ENCODE measurements at places on chromosomes 3 and 15. TPM values are rescaled to one million over a fixed set of nuclear protein-coding genes. Genes with fewer than 3 reads are reported as not detected.

DNA sequence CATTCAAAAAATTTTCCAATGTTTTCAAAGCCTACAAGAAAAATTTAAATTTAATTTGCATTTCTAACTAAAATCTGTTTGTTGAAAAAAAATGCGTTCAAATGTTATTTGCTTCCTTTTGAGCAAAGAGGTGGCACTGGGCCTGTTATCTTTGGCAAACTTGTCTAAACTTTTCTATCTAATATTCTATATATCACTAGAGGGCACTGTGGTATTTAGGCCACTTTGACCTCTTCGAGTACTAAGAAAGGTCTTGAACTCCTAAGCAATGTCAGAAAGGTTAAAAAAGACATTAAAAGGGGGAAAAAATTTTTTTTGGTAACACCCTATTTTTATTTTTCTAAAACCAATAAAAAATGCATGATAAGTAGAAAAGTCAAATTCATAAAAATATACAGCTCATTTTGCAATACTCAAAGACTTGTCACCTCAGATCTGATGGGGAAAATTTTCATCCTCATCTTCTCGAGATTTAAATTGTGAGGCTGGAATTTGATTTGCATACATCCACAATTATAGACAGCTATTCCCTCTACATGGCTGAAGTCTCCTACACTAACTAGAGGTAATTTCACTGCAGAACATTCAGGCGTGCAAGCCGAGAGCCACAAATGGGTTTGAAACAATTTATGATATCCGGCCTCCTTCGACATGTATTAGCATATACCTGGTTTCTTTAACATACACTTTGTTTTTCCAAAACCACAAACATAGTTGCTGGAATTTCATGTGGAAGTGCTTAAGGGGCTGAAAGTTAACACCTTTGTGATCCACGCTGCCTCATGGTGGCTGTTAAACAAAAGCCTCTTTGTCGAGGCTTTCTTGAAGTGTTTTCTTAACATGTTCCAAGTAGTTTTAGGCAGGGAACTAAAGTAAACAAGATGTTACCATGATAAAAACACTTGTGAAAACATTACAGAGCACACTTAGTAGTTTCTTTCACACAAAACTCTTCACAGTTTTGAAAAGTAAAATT, 576.4 kb downstream of the FOXP1 start:
- H3K4me1 ChIP-seq, result peaks cover 60% of the 10 kb centered on the region
- peak overlapping the region; percentile 94 for H3K27ac ChIP-seq
- DNase-seq, result no peak
- H3K4me3 ChIP-seq, result no peak overlapping the region

GRCh38 chr3:42005401-42005800, 43.5 kb upstream of the ULK4 start:
- H3K27me3 ChIP-seq, result no peaks in the 10 kb centered on the region
- H3K4me1 ChIP-seq, result no peaks in the 10 kb centered on the region
- H3K27ac ChIP-seq, result no peak overlapping the region
- no peak overlapping the region for H3K4me3 ChIP-seq
- H3K36me3 ChIP-seq, result no peaks in the 10 kb centered on the region

DNA sequence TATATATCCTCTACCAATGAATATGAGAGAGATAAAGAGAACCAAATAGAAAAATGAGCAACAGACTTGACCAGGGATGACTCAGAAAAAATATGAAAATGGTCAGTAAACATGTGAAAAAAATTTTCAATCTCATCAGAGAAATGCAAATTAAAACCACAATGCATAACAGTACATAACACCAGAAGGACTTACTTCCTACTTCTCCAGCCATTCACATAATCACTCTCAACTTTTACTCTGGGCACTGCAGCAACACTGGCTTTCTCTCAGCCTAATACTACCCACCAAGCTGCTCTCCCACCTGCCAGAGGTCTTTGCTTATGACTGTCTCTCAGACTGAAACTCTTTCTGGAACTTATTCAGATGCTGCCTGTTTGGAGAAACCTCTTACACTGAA, 49.4 kb downstream of the DPH6 start:
- H3K4me3 ChIP-seq, result no peak overlapping the region
- no peaks in the 10 kb centered on the region for H3K36me3 ChIP-seq
- DNase-seq, result no peak
- no peaks in the 10 kb centered on the region for H3K27me3 ChIP-seq

DNA sequence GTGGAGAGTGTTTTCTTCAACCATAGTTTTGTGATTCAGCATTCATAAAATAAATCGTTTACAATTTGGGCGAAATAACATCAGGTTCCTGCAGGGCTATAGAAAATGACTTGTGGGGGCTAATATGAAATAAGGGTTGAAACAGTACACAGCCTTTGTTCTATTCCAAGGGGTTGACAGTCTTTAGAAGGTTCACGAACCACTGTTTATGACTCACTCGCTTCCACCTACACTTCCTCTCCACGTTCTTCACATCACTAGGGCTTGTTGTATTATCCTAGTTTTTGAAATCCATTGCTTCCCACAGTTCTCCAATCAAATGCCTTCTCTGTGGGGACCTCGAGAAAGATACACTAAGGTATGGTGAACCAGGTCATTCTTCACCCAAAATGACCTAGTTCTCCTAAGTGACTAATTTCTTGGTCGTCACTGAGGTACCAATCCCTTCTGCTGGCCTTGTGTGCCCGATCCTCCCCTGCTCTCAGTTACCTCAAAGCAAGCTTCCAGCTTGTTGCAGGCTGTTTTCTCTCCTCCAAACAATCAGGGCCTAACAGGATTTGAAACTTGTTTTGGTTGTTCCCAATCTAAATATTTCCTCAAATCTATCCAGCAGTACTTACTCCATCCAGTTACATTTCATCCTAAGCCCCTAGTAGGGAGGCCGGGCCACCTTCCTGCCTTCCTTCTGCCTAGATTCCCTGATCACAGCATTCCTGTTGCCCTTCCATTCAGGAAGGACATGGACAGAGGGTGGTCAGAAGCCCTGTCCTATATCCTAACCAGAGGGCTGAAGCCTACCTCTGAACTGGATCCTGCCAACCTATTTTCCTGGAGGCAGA, 23.1 kb upstream of the TBL1XR1 start:
- no peaks in the 10 kb centered on the region for H3K27me3 ChIP-seq
- H3K4me1 ChIP-seq, result no peaks in the 10 kb centered on the region

DNA sequence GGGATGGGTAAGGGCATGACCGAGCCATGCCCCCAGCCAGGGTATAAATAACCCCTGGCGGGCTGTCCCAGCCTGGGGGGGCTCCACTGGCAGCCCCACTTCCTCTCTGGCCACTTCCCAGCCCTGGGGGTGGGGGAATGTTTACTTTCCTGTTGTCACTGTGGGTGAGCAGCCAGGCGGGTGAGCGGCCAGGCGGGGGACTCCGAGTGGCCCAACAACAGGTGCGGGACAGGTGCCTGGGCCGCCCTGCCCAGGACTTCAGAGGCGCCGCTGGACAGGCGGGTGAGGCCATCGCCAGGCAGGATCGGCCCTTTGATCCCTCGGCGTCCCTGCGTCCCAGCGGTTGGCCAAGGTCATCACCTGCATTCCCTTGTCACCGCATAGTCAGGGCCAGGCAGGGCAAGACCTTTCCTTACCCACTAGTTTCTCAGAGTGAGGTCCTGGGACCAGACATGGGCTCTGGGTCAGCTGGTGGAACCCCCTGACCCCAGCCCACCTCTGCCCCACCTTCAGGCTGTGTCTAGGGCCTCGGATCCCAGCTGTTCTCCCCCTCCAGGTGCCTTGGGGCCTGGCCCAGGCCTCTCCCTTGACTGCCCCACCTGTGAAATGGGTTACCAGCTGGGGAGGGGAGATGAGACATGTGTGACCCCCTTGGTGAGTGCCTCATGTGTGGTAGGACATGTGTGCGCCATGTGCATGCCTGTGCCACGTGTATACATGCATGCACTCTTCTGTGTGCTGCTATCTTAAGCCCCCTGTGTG, 16.6 kb downstream of the SEMA3F start:
- no peak for DNase-seq
- H3K36me3 ChIP-seq, result peaks cover 3% of the 10 kb centered on the region
- no peak overlapping the region for H3K4me3 ChIP-seq
- H3K27me3 ChIP-seq, result no peaks in the 10 kb centered on the region

DNA sequence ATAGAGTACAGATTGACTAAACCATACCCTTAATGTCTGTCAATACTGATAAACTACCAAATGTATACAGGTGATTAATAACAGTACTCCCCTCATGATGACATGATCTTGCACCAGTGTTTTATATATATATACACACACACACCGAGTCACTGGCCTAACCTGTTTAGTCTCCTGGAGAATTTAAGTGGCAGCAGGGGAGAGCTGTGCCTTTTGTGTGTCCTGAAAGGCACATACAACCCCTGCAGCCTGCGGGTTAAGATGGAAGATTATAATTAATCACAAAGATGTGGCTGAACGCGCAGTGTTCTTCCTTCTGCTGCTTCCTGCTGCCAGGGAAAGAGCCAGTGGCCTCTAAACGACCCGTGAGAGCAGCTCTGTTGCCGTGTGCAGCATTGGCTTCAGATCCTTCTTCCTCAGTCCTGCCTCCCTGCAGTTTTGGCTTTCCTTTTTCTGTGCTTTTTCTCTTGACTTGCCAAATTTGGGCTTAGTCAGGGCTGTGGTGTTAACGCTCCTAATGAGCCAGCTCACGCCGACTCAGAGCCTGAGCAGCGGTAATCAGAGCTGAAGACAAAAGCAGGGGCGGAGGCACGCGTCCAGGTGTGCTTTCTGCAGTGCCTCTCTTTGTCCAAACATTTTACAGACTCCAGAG, 42.5 kb upstream of the UBE3A start:
- peak overlapping the region; percentile 91 for H3K27ac ChIP-seq
- no peak for DNase-seq
- H3K4me3 ChIP-seq, result peak overlapping the region; percentile 67
- H3K27me3 ChIP-seq, result peaks cover 17% of the 10 kb centered on the region
- peaks cover 30% of the 10 kb centered on the region for H3K4me1 ChIP-seq
- H3K36me3 ChIP-seq, result no peaks in the 10 kb centered on the region

GRCh38 chr15:57784081-57784511, 77.6 kb downstream of the POLR2M start:
- no peaks in the 10 kb centered on the region for H3K4me1 ChIP-seq
- H3K27ac ChIP-seq, result no peak overlapping the region
- H3K4me3 ChIP-seq, result no peak overlapping the region
- H3K27me3 ChIP-seq, result peaks cover 19% of the 10 kb centered on the region

GRCh38 chr3:197801891-197802778, 11.1 kb downstream of the LRCH3 start:
- no peak for DNase-seq
- no peaks in the 10 kb centered on the region for H3K36me3 ChIP-seq
- peaks cover 11% of the 10 kb centered on the region for H3K4me1 ChIP-seq
- H3K27ac ChIP-seq, result peak overlapping the region; percentile 82
- H3K4me3 ChIP-seq, result no peak overlapping the region
- H3K27me3 ChIP-seq, result no peaks in the 10 kb centered on the region

- H3K27me3 ChIP-seq, result peaks cover 25% of the 10 kb centered on the region
- DNase-seq, result no peak
- H3K27ac ChIP-seq, result no peak overlapping the region
- no peaks in the 10 kb centered on the region for H3K4me1 ChIP-seq
Observed at GRCh38 chr3:127524296-127524896, 66.1 kb downstream of the TPRA1 start.

GRCh38 chr15:51223771-51224229, 114.6 kb downstream of the CYP19A1 start:
- H3K4me1 ChIP-seq, result no peaks in the 10 kb centered on the region
- no peak overlapping the region for H3K27ac ChIP-seq
- no peaks in the 10 kb centered on the region for H3K36me3 ChIP-seq
- DNase-seq, result no peak

- H3K27me3 ChIP-seq, result peaks cover 47% of the 10 kb centered on the region
- peaks cover 9% of the 10 kb centered on the region for H3K4me1 ChIP-seq
- no peak for DNase-seq
- H3K4me3 ChIP-seq, result no peak overlapping the region
- H3K36me3 ChIP-seq, result no peaks in the 10 kb centered on the region
Observed at GRCh38 chr3:195802261-195802701, 9.4 kb downstream of the MUC4 start.

GRCh38 chr3:179247289-179248015, 3.5 kb downstream of the KCNMB3 start:
- no peaks in the 10 kb centered on the region for H3K27me3 ChIP-seq
- H3K36me3 ChIP-seq, result peaks cover 21% of the 10 kb centered on the region
- H3K27ac ChIP-seq, result no peak overlapping the region

DNA sequence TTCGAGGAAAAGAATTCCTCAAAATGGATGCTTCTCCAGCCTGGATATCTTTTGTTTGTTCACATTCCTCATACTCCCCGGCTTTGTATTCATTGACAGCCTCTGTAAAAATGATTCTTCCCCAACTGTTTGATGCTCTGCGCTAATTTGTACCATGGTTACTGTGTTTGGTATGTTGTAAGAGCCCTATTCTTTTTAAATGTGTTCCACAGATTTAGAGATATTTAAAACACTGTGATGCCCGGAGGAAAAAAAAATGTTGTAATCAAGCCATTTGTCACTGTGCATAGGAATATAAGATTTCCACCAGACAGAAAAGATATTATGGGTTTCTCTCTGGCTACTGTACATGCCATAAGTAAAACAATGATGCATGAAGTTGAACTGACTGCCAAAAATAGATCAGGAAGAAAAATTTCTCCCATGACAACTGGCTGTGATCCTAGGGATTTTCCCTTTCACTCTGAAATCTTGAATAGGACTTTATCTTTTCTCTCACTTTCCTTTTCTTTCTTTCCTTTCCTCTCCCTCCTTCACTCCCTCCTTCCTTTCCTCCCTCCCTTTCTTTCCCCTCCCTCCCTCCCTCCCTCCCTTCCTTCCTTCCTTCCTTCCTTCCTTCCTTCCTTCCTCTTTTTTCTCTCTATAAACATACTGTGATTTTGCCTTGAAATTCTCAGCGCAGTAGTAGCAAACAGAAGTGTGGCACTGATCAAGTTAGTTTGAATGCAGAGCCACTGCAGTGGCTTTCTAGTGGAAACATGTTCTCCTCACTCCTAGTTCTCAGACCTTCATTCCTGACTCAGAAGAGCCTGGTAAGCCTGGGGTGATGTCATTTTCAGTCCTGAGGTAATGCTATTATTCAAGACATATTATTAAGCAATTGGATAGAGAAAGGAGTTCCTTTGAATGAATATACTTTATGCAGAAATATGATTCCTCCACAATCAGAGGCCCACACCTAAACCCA, 254.9 kb upstream of the TBL1XR1 start:
- no peak overlapping the region for H3K27ac ChIP-seq
- no peaks in the 10 kb centered on the region for H3K36me3 ChIP-seq
- no peak overlapping the region for H3K4me3 ChIP-seq
- no peaks in the 10 kb centered on the region for H3K4me1 ChIP-seq

- peaks cover 11% of the 10 kb centered on the region for H3K4me1 ChIP-seq
- peaks cover 17% of the 10 kb centered on the region for H3K27me3 ChIP-seq
Observed at GRCh38 chr3:45180051-45180450, 33.9 kb upstream of the CDCP1 start.

The PIGZ gene
- 6.0 TPM for total RNA-seq

The GOLGA8R gene
- total RNA-seq, result 0.31 TPM

The LRRC28 gene
- 36.5 TPM for total RNA-seq

The GAP43 gene
- total RNA-seq, result 11.7 TPM

The KIF7 gene
- total RNA-seq, result 22.8 TPM
